Activated CD4-positive, alpha-beta T cell treated with anti-CD3 and anti-CD28 coated beads, Interleukin-2, amount 10 ng/mL, durations not matched to agents 24 days and 14 days (primary cell): ENCODE measurements at places on chromosomes 6 and 20. TPM values are rescaled to one million over a fixed set of nuclear protein-coding genes. Genes with fewer than 3 reads are reported as not detected.
A peak's percentile ranks its signal among the peaks of the same experiment; 100 is the strongest.

- peak overlapping the region; percentile 67 for H3K27ac ChIP-seq
- H3K27me3 ChIP-seq, result no peaks in the 10 kb centered on the region
- peaks cover 46% of the 10 kb centered on the region for H3K4me1 ChIP-seq
- no peak overlapping the region for H3K4me3 ChIP-seq
- H3K36me3 ChIP-seq, result peaks cover 16% of the 10 kb centered on the region
These were observed 15.7 kb downstream of the CASS4 start for GRCh38 chr20:56427797-56428196.

MLN gene
- total RNA-seq, result not detected in 2 replicates

GRCh38 chr6:151807513-151808370, at the start of gene ESR1:
ESR1 (plus strand) TSS chr6:151807682; CDS start chr6:151807913, 231 bp downstream.
- DNase-seq, result no peak
- peaks cover 7% of the 10 kb centered on the region for H3K4me1 ChIP-seq
- H3K4me3 ChIP-seq, result peak within 1 kb of the TSS; percentile 63
- peaks cover 72% of the 10 kb centered on the region for H3K27me3 ChIP-seq
- H3K27ac ChIP-seq, result no peak within 1 kb of the TSS

PRRT1 gene
- 0.24 and 0.35 TPM in 2 replicates for total RNA-seq
